ENCODE measurements at places on chromosomes 4 and X.

GRCh38 chr4:140242357-140243277 is 88.6 kb upstream of the MAML3 start:
- DNase-seq: peak; percentile 10

DNA sequence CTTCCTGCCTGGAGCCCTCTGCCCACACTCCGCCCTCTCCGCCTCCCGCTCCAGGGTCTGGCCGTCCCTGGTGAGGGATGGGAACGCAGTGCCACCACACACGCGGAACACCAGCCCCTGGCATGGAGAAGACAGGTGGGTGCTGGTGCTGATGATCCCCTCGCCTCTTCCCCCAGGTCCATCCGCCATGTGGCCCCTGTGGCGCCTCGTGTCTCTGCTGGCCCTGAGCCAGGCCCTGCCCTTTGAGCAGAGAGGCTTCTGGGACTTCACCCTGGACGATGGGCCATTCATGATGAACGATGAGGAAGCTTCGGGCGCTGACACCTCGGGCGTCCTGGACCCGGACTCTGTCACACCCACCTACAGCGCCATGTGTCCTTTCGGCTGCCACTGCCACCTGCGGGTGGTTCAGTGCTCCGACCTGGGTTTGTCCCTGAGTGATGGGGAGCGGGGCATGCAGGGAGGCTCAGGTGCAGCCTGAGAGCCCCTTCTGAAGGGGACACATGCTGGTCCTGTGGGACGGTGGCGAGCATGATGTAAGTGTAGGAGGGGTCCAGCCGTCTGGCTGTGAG is 9.8 kb downstream of the BGN start:
- DNase-seq: no peak

- DNase-seq: no peak
Observed at GRCh38 chrX:40096395-40097091, 1.2 kb downstream of the BCOR start.

- no peak for DNase-seq
Observed at GRCh38 chr4:20251031-20251795, 492 bp upstream of the SLIT2 start.

DNA sequence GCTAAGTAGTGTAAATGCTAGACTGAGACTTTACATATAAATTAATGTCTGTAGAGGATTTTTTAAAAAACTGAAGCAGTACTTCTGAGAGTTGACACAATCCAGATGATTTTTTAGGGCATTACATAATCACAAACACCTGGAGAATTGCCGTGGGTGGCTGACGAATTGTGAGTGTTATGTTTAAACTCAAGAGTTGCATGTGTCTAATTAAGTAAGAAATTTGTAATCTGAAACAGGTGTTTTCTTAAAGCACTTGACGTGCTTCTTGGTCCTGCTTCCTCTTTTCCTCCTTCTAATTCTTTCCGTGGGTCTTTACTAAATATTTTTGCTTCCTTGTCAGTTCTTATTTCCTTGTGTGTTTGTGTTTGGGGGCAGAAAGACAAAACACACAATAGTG is 27.8 kb downstream of the PIR start:
- no peak for DNase-seq

GRCh38 chr4:107333518-107333917 is 297.4 kb upstream of the DKK2 start:
- DNase-seq: no peak

GRCh38 chrX:96909291-96909690 is 25.6 kb downstream of the RPA4 start:
- no peak for DNase-seq

DNA sequence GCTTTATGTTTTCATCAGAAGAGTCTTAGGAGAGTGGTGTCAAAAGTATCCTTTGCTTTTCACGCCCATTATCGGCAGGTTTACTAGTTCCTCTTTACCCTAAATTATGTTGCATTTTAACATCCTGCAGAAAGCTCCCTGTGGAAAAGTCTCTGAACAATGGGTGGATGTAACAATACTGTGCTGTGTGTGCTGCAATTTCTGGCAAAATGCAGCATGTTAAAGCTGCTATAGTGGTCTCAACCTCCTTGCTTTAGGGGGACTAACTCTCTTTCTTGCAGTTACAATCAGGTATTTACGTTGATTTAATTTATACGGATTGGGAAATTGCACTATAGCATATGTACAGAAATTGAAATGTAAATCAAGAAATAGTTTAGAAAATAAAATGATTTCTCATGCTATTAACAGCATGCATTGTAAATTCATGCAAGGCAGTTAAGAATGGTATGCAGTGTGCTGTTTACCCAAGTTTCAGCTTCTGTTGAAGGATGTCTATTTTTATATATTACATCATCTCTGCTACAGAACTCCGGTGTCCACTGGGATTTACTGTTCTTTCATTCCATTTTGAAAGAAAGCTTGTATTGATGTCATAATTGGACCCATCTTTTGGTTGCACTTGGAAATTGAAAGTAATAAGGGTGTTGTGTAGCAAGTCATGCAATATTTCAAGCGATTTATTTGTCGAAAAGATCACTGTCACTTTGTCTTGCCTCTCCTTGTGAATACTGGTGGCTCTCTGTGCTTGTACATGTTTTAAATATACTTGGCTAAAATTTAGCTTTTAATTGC is 145.7 kb downstream of the RAPGEF2 start:
- no peak for DNase-seq

DNA sequence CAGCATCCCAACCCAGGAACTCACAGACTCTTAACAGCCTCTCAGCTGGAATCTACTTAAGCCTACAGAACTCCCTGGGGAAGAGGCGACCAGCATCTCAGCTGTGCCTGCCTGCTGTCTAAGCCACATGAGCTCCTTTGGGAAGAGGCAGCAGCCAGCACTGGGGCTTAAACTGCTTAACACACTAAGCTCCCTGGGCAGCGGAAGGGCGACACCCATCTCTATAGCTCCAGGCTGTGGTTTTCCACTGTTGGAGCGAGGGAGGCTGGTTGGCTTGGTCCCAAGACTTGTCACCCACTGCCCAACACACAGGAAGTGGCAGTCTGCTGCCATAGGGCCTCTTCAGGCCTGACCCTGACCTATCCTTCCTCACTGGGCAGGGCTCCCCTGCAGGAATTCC is 1544.1 kb upstream of the ADGRL3 start:
- no peak for DNase-seq

GRCh38 chr4:33577791-33578190 is 2666.5 kb downstream of the ARAP2 start:
- no peak for DNase-seq

GRCh38 chr4:165542476-165542875 is 163.7 kb downstream of the CPE start:
- DNase-seq: no peak

DNA sequence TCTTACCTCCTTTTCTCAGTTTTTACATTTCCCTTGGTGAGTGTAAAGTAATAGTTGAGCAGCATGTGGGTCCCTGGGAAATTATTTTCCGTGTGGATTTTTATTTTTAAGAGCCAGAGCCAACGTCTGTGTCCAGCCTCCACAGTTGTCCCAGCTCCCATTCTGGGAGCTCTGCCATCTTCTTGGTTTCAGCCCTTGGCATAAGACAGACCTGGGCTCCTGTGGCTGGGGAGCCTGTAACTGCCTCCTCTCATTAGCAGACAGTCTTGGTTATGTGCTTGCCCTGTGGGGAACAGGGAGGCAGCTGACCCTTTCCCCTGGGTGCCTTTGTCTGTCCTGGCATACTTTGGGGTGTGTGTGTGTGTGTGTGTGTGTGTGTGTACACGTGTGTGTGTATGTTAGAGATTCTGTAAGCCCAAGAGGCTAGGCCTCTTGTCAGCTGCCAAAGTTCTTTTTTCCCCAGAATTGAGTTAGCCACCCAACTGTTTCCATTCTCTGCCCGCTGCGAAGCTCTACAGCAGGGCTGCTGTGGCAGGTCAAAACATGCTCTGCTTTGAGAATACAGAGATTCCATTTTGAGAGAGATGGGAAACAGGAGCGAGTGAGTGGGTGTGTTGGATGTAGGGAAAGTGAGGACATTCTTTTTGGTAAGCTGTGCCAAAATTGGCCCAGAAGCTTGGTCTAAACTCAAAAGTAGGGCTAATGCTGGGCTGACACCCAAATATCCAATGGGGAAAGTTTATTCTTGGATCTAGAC is 140.7 kb downstream of the TMEM164 start:
- no peak for DNase-seq

DNA sequence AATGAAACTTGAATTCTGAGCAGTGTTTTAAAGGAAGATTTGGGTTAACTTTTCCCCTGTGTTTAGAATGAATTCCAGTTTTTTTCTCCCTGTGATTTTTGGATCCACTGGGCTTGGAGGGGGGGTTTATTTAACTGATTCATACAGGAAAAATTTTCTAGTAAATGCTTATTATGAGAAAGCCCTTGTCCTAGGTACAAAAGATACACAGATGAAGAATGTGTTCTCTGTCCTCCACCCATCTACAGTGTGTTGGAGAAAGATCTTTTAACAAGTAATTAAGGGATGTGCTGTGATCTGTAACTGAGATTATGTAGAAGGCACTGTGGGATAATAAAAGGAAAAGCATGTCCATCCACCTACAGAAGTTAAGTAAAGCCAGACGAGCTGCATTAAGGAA is 103.9 kb downstream of the STIM2 start:
- no peak for DNase-seq

GRCh38 chr4:102687373-102687981 is 73.3 kb downstream of the MANBA start:
- DNase-seq: peak; percentile 16

DNA sequence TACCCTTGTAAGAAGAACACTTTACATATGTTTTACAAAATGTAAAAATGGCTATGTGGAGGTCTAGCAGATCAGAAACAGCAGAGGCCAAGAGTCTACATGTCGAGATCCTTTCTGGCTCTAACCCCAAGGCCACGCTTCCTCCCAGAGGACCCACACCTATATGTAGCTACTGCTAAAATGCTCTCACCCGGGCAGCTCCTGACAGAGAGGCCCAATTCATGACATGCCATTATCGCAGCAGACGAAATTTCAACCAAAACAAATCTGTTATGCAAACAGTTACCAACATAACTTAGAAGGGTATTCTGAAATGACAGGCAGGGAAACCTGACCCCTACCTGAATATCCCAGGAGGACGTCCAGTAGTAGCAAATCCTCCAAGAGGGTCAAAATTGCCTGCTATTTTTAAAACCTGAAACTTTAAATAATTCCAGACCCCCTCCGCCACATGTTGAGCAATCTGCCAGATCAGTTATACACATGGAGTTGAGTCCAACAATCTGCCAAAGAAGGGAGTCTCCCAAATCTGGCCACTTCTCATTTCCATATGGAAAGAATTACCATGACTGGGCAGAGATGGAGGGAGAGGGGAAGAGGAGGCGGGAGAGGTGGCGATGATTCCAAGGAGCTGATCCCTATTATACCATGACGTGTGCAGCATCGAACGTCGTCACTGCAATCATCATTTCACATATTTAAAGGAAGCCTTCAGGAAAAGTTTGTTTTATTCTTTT is 192.9 kb upstream of the TBL1X start:
- no peak for DNase-seq

DNA sequence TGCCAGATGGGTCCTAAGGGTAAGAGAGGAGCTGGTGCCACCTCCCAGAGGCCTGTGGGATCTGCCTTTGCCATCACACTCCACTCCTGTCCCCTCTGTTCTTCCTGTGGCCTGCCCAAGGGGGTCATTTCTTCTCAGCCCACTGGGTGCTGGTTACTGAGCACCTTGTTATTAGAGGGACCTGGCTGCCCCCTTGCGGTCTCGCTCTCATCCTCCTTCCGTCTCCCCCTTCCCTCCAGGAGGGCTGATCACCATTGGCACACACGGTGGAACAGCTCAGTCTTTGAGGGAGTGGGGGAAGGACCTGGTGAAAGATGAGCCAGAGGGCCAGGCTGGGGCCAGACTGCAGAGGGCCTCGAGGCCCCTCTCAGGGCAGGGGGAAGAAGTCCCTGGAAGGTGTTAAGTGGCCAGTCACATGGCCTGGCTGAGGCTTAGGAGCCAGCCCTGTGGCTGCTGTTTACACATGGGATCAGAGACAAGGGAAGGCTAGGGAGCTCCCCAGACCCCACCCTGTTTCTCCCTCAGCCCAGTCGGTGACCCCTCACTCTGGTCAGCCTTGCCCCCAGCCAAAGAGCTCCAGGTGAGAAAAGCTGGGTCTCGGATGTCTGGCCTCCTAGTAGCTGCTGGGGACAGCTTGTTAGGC is 68.1 kb downstream of the MTMR1 start:
- DNase-seq: no peak

DNA sequence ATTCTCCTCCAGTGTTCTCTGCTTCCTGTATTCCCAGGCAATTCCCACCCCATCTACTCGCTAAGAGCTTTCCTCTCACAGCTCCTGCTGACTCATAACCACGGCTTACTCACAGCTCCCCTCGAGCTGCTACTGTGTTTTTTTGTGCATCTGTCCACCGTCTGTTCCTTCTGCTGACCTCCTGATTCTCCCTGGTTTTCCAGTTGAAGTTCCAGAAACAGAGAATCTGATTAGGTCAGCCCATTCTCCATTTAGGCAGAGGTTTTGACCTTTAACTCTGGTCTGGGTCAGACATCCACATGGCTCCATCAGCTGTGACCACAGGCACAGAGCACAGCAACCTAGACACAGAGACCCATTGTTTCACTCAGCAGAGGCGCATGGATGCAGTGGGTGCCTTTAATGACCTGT is 5.5 kb upstream of the SMIM20 start:
- DNase-seq: no peak

DNA sequence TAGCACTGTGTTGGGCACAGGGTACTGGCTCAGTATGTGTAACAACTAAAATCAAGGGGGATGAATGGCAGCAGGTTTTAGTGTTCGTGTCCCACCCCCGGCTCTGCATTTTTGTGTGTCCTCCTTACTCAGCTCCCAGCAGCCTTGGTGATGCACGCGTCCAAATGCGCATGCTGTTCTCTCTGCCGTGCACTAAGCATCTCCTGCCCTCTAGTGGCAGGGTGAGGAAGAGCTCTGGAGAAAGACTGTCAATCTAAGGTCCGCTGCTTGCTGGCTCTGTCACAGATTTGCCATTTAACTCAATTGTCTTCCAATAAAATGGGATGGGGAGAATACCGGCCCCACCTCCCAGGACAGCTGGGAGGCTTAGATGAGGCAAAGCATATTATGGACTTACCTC is 61.4 kb downstream of the WFS1 start:
- no peak for DNase-seq

- DNase-seq: no peak
Observed at GRCh38 chr4:42633605-42634388, 23.1 kb downstream of the ATP8A1 start.

DNA sequence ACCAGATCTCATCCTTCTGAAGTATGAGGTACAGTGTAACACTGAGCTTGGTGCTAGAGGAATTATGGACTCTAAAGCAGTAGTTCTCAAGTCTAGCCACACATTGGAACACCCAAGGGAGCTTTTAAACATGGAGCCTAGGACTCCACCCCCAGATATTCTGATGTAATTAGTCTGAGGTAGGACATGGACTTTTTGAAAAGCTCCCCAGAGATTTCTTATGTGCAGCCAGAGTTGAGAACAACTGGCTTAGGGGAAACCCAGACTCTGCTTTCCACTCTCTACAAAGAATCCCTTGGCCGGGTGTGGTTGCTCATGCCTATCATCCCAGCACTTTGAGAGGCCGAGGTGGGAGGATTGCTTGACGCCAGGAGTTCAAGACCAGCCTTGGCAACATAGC is 11.6 kb upstream of the GDPD2 start:
- no peak for DNase-seq

- DNase-seq: no peak
Observed at GRCh38 chr4:2791518-2792395, 1.1 kb upstream of the SH3BP2 start.
